Stimulated activated CD4-positive, alpha-beta T cell treated with anti-CD3 and anti-CD28 coated beads, Interleukin-1b, Interleukin-23, amount 100 ng/mL, for 1 hour (primary cell): ENCODE measurements at places on chromosomes 6 and 20.

GRCh38 chr6:72819609-72820008 is 197.7 kb downstream of the KCNQ5 start:
- no peak for DNase-seq

- DNase-seq = no peak
Observed at GRCh38 chr6:11500008-11500407, 37.5 kb upstream of the TMEM170B start.

- no peak for DNase-seq
Observed at GRCh38 chr6:109388265-109388664, 6.0 kb upstream of the CD164 start.

GRCh38 chr20:62820208-62820961 is 3.5 kb downstream of the COL9A3 start:
- DNase-seq = no peak

DNA sequence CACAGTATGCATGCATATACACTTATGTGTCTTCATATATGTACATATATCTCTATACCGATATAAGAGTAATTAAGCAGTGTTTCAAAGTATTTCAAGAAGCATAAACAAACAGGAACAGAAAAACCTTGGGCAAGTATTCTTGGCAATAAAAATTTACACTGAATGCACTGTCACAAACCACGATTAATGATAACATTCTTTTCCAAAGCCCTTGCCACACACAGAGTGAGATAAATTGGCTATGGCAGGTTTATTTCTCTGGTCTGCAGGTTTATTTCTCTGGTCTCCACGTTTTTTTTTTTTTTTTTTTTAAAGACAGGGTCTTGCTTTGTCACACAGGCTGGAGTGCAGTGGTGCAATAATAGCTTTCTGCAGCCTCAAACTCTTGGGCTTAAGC is 73.0 kb downstream of the PPP1R3G start:
- DNase-seq = no peak
